ENCODE measurements at places on chromosomes 4 and X. TPM values are rescaled to one million over a fixed set of nuclear protein-coding genes. Genes with fewer than 3 reads are reported as not detected.

Gene CHRDL1
- total RNA-seq, result not detected

Gene GEMIN8
- 18.4 TPM for total RNA-seq

Gene CFI
- total RNA-seq, result 1.4 TPM

Gene TXK
- total RNA-seq, result 2.7 TPM

Gene IRS4
- total RNA-seq, result not detected

Gene MAGIX
- total RNA-seq, result 4.8 TPM

Gene RAB9B
- total RNA-seq, result 2.1 TPM

Gene EREG
- not detected for total RNA-seq

Gene CDS1
- 0.05 TPM for total RNA-seq

Gene ZIC3
- total RNA-seq, result not detected

Gene PDE6B
- total RNA-seq, result 2.1 TPM

Gene IL2RG
- 3.4 TPM for total RNA-seq

Gene GUCY1A1
- total RNA-seq, result not detected

Gene PRDM8
- total RNA-seq, result 14.7 TPM

GRCh38 chrX:120358737-120359456 is 3.0 kb upstream of the ATP1B4 start:
- peak; percentile 63 for DNase-seq

DNA sequence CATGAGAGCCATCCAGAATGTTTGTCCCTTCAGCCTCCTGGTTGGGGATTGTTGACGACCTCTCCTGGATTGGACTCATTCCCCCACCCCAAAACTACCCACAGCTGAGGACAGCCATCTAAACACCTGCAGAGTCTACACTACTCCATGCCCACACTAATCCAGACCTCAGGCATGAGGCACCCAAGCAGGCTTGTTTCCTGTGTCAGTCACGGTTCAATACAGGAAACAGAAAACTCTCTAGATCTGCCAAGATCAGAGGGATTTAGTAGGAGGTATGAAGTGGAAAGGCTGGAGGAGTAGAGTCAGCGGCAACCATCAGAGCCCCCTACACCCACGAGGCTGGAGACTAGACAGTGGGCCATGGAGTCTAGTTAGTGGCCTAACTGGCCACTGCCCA is 37.7 kb downstream of the HAND2 start:
- no peak for DNase-seq

GRCh38 chrX:116757491-116757890 is 294.7 kb upstream of the CT83 start:
- no peak for DNase-seq

DNA sequence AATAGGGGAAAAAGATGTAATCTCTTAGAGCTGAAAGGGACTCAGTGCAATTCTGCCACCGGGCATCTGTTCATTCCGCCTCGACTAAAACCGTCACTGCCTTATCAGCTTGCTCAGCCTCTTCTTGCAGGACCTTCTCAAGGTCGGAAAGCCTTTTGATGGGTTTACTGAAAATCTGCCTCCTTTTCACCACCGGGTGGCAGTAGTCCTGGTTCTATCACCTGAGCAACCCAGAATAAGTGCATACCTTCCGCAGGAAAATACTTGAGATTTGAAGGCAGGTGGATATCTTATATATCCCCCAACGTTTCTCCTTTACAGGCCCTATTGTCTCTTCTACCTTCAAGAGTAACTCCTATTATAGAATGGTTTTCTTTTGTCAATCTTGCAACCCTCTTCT is 103.4 kb upstream of the PAK3 start:
- DNase-seq, result peak; percentile 8

GRCh38 chr4:79319975-79320374 is 5.9 kb downstream of the NAA11 start:
- DNase-seq, result no peak

GRCh38 chr4:152200511-152201333 is 335.2 kb downstream of the FBXW7 start:
- DNase-seq, result no peak

DNA sequence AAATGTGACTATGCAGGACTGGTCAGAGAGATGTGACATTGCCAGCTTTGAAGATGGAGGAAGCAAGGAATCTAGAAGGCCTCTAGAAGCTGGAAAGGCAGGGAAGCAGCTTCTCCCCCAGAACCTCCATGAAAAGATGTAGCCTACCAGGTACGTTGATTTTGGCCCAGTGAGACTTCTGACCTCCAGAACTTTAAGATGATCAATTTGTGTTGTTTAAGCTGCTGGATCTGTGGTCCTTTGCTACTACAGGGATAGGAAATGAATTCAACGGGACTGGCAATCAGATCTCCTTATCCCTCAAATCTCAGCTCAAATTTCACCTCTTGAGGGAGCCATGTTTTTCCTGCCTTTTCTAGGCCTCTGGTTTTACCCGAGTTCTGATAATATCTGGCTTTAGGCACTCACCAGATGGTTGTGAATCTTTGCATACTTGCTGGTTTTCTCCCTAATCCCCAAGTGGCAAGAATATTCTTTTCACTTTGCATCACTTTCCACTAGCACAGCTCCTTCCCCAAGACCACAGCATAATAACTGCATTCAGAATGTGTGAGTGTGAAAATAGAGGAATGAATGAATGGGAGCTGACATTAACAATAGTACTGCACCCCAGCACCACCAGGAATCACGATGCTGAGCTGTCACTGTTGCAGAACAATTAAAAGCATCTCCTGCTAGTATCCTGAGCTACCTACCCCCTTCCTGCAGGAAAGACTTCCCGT is 25.5 kb upstream of the TMSB4X start:
- DNase-seq, result peak; percentile 40

GRCh38 chr4:159369256-159369655 is 266.4 kb downstream of the RAPGEF2 start:
- no peak for DNase-seq

GRCh38 chr4:146142768-146143167 is 32.8 kb upstream of the LSM6 start:
- no peak for DNase-seq

GRCh38 chrX:103170216-103170615 is 44.7 kb upstream of the BEX4 start:
- no peak for DNase-seq

DNA sequence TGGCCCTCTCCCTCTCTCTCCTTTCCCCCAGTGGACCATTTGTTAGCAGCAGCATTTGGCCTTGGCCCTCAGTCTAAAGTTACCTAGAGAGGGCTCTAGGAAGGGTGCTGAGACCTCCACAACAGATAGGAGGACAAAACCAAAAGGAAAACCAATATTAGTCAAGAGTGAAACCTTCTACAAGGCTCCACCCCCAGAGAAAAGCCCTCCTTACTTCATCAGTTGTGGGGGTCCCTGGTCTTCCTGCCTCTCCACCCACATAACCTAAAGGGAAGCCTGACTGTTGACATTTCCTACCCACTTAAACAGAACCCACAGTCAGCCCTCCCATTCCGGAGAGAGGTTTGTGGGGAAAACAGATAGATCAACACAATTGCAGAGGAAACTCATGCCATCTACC is 4.7 kb upstream of the CD40LG start:
- no peak for DNase-seq

GRCh38 chr4:171639540-171639939 is 173.7 kb upstream of the GALNTL6 start:
- DNase-seq, result no peak

DNA sequence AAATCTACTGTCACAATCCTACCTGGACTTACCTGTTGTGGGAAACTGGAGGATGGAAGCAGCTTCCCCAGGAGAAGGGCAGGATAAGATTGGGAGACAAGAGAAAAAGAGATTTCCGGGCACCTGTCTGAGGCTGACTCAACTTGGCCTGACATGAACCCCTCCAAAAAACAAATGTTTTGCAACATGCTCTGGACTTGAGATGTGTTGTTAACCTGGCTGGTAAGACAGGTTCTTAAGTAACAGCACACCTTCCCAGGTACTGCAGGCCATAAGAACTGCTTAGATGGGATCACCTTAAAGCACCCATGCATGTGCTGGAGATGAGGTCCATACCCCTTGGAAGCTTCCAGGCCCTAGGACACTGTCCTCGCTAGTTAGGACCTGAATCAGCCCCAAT is 4.4 kb upstream of the SMIM43 start:
- no peak for DNase-seq

DNA sequence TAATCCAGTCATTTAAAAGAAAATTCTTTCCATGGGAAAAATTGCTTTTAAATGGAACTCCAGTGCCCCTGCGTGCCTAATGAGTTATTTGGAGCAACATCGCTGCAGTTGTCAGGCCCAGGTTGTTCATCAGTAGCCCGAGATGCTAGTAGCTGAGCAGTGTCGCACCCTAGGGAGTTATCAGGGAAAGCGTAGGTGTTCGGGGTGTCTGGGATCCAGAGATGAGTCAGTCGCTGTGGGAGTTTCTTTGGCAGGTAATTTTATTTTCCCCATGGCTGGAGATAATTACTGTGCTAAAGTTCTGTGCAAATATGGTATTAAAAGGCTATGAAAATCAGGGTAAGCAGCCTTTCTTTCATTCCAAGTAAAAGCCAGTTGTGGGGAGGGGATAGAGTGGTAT is 49.4 kb downstream of the ANXA3 start:
- no peak for DNase-seq

- DNase-seq, result no peak
Measured at GRCh38 chr4:55921093-55921492, 27.7 kb upstream of the CEP135 start.

DNA sequence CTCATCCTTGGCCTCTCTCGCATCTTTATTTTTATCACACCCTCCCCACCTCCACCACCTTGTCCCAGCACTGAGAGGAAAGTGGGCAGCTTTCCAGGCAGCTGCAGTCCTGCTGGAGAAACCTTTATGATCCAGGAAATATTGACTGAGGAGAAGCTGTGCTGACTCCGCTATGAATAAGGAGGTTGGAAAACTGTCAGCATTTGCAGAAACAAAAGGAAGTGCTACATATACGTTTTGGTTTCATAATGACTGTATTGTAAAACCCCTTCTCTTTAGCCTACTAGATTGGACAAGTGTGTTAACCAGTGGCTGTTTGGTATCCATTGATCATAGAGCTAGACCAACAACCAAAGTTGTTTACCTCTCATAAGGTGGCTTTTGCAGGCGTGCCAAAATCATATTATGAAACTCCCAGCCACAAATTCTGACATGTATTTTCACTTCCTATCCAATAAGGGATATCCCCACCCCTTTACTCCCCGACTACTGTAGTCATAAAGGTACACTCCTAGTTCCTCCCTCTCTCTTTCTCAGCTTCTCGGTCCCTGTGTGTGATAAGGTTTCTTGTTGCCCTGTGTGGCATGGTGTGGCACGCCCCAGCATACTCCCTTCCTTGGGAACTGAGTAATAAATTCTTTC is 88.4 kb downstream of the GPR143 start:
- no peak for DNase-seq

DNA sequence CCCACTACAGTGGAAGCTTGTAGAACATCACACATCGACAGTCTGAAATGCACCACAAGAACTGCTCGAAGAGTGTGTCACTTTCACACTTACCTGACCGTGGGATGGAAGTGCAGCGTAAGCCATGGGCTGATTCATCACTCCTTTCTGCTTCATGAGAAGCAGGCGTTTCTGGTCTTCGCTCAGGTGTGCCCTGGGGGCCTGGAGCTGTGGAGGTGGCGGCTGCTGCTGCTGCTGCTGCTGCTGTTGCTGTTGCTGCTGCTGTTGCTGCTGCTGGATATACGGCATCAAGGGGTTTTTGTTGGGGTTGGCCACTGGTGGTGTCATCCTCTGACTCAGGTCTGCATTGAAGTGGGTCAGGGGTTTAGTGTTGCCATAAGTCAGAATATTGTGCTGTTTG is 223.6 kb downstream of the MGST2 start:
- no peak for DNase-seq

GRCh38 chrX:32514986-32515385 is 696.4 kb downstream of the DMD start:
- no peak for DNase-seq

- DNase-seq, result no peak
Measured at GRCh38 chr4:180810581-180810980, 1432.6 kb upstream of the TENM3 start.

GRCh38 chr4:4388836-4389575 is 2.1 kb downstream of the NSG1 start:
- no peak for DNase-seq

- DNase-seq, result peak; percentile 35
Measured at GRCh38 chr4:106864231-106864630, 171.9 kb downstream of the DKK2 start.

DNA sequence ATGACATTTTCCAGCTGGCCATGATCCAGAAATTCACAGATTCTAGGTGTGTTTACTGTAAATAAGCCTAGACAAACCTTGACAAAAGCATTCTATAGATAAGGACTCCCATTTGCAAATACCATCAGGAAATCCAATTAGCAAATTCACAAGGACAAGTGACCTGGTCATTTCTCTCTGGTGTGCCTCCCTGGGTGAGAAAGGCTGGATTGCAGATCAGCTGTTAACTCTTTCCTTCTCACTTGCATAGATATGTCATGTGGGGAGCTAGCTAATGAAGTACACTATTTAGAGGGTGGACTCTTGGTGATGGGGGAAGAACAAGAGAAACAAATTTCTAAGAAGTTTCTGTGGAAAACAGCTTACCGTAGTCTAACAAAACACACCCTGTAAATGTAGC is 58.9 kb downstream of the MOSPD2 start:
- DNase-seq, result no peak

GRCh38 chr4:4693258-4693657 is 151.4 kb upstream of the STX18 start:
- DNase-seq, result peak; percentile 62

GRCh38 chr4:68744368-68744767 is 71.4 kb upstream of the UGT2B10 start:
- no peak for DNase-seq

All from myocyte (in vitro differentiated cells).